IMR-90 (cell line): ENCODE measurements at places on chromosomes 7 and 10. TPM values are rescaled to one million over a fixed set of nuclear protein-coding genes. Genes with fewer than 3 reads are reported as not detected.

DNA sequence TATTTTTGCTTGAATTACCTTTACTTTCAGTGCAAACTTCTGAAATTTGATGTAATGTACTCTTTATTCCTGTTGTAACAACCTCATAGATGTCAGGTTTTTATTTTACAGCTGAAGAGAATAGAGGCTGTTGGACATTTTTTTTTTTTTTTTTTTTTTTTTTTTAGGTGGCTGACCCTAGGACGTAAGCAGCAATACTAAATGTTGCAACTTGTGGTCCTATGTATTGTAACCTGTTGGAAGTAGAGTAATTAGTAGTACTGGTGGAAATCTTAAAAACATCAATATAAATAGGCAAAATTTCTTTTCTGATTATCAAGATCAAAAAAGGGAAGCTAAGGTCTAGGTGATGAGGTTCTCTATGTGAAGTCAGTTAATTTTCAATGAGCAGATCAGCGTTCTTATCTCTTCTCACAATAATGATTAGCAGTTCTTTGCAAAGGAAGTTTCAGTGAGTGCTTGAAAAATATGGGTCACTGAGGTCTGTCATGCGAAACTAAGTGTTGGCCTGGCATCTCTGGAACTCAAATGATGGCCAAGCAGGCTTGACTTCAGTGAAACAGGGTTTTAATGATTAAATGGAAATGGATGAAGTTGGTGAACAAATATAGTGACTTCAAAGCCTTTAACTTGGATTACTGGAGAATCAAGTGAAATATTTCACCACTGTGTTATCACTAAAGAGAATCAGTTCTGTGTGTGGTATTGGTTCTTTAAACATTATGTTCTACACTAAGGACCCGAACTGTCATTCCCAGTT lies 42.7 kb downstream of the BICC1 start:
- H3K36me3 ChIP-seq, result no peaks in the 10 kb centered on the region
- H3K27ac ChIP-seq, result no peak overlapping the region
- peaks cover 2% of the 10 kb centered on the region; the same call in 1 of the 2 replicates for H3K4me1 ChIP-seq

GRCh38 chr10:79074732-79075131 lies 6.0 kb downstream of the ZMIZ1 start:
- H3K4me1 ChIP-seq, result peaks cover 66% of the 10 kb centered on the region
- H3K36me3 ChIP-seq, result no peaks in the 10 kb centered on the region; the same call in 1 of the 2 replicates
- no peaks in the 10 kb centered on the region for H3K27me3 ChIP-seq
- no peak overlapping the region for H3K27ac ChIP-seq
- DNase-seq, result no peak

DNA sequence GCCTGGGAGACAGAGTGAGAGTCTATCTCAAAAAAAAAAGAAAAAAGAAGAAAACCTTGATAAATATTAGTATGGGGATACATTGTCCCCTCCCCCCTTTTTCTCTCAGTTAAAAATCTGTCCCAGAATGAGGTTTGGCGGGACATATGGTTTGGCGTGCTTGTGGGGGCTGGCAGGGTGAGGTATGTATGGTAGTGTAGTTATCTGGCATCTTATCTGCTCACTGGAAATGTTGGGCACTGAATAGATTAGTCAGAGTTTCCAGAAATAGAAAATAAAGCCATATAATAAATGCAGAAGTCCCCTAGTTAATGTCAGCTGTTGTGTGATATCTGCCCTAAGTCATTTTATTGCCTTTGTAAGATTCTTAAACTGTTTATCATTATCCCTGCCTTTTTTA lies 397.5 kb upstream of the GALNT17 start:
- H3K4me1 ChIP-seq, result peaks cover 4% of the 10 kb centered on the region
- no peak overlapping the region for H3K27ac ChIP-seq
- no peak overlapping the region for H3K4me3 ChIP-seq

- H3K27me3 ChIP-seq, result no peaks in the 10 kb centered on the region
- no peak for DNase-seq
- H3K27ac ChIP-seq, result no peak overlapping the region
- peaks cover 30% of the 10 kb centered on the region for H3K36me3 ChIP-seq
These were observed 35.9 kb downstream of the UPF2 start for GRCh38 chr10:12006671-12007070.

- peak overlapping the region; percentile 72; the same call in 1 of the 2 replicates for H3K4me3 ChIP-seq
- H3K27me3 ChIP-seq, result no peaks in the 10 kb centered on the region
- DNase-seq, result peak; percentile 74
- peaks cover 14% of the 10 kb centered on the region for H3K4me1 ChIP-seq
- no peaks in the 10 kb centered on the region for H3K36me3 ChIP-seq
- peak overlapping the region; percentile 41; the same call in 1 of the 2 replicates for H3K27ac ChIP-seq
These were observed 2.0 kb upstream of the ZMYND11 start for GRCh38 chr10:132946-133898.

The SFTPA1 gene
- polyA plus RNA-seq, result not detected in 2 replicates

The RNF148 gene
- not detected in 2 replicates for polyA plus RNA-seq

The TMEM178B gene
- polyA plus RNA-seq, result 0.05 and 0.06 TPM in 2 replicates

The ELAPOR2 gene
- polyA plus RNA-seq, result 0.34 and 0.62 TPM in 2 replicates
